ENCODE measurements at places on chromosomes 5 and 9. TPM values are rescaled to one million over a fixed set of nuclear protein-coding genes. Genes with fewer than 3 reads are reported as not detected.

- DNase-seq = no peak
Observed at GRCh38 chr5:94693043-94693822, 74.8 kb downstream of the SLF1 start.

DNA sequence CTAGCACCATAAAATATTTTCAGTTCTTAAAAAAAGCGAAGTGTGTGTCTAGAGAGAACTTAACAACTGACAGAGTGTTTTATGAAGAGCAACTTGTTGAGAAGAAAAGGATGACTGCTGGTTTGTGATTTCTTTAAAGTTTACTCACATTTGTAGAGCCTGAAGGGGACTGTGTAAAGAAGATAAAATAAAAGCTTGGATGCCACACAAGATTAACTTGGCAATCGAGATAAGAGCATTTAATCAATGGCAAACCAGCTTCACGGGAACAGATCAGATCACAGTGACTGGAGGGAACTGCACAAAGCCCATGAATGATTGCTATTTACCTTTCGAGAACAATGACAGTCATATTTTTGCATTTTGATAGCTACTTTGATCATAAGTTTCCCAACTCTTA lies 2013.1 kb upstream of the CDH9 start:
- no peak for DNase-seq

DNA sequence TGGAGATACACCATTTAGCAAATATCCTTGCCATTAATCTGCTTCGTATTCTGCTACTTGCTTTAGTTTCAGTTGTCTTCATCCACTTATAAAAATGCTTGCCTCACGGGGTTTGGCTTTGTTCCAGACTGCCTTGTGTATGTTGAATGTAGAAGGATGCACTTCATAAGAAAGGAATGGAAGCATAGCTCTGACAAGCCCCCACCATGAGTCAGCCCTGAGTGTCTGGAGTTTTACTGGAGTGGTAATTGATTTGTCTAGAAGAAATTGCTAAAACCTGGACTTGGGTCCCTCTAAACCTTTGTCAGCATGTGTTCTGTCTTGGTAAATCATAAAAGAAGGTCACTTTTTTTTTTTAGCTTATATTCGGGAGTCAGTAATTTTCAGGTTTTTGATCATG lies 4.6 kb downstream of the TEX48 start:
- DNase-seq = no peak

DNA sequence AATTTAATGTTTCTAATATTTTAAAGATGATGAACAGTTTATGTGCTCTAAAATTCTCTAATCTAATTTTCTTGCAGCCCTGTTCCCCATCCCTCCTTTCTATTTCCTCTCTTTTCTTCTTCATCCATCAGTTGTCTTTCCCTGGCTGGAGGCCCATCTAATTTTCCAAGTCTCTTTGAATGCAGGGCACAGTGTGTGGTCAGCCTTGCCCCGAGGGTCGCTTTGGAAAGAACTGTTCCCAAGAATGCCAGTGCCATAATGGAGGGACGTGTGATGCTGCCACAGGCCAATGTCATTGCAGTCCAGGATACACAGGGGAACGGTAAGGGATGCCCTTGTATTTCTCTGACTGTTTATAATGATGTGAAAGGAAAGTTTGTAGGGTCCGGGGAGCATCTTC lies 111.8 kb downstream of the MEGF10 start:
- no peak for DNase-seq

DNA sequence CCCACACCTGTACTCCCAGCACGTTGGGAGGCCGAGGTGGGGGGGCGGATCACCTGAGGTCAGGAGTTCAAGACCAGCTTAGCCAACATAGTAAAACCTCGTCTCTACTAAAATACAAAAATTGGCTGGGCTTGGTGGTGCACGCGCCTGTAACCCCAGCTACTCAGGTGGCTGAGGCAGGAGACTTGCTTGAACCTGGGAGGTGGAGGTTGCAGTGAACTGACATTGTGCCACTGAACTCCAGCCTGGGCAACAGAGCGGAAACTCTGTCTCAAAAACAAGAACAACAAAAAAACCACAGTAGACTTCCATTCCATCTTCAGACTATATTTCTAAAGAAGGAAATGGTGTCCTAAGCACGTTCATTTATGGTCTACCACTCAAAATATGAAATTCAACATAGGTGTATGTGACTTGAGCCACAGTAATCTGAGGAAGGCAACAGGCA lies 14.2 kb upstream of the SERINC5 start:
- DNase-seq = no peak

DNA sequence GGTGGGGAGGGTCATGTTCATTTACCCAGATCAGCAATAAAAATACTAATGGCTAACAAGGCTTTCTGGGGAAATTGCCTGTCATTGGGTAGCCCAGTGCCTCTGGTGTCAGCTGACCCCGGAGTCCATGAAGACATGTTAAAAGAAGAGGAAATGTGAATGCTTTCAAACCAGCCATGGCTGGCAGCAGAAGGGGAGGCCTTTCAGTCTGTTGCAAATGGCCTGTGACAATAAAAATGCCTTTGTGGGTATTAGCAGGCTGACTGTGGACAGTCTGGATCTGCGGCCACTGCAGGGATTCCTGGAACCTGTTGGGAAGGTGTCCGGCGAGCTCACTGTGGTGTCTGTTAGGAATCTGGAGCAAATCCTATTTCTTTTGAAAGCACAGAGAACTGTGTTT lies 7.5 kb downstream of the ABL1 start:
- DNase-seq = no peak

GRCh38 chr5:168282120-168282519 lies 9.3 kb upstream of the WWC1 start:
- DNase-seq = no peak

- no peak for DNase-seq
Observed at GRCh38 chr9:131475956-131476776, 26.6 kb upstream of the POMT1 start.

GRCh38 chr5:131810510-131811249 lies 13.9 kb upstream of the FNIP1 start:
- no peak for DNase-seq

DNA sequence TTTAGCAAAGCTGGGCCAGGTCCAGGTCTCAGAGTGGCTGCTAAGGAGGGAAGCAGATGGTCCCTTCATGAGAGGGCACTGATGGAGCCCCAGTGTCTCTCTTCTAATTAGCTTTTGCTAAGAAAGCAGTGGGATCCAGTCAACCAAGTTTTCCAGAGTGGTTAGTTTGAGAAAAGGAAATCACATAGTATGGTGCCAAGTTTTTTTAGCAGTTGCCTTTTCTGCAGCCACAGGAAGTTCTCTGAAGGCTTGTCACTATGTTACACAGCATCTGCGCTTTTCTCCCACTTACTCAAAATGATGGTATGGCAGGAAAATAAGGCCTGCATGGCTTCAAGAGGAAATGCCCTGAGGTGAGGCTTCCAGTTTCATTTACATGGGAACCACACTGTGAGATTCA lies 331.5 kb upstream of the ZNF462 start:
- DNase-seq = no peak

The GRXCR2 gene
- total RNA-seq = 0.69 TPM

The ADAMTSL1 gene
- 1.9 TPM for total RNA-seq

The CXXC5 gene
- total RNA-seq = 69.3 TPM

Data from lower leg skin (tissue), 4 donors.